ENCODE measurements at places on chromosomes 2 and 18. TPM values are rescaled to one million over a fixed set of nuclear protein-coding genes. Genes with fewer than 3 reads are reported as not detected.
A peak's percentile ranks its signal among the peaks of the same experiment; 100 is the strongest.

ATOH8 gene
- total RNA-seq: 17.7 TPM

GRCh38 chr2:168662651-168663208, 139.7 kb upstream of the NOSTRIN start:
- no peak for DNase-seq

DNA sequence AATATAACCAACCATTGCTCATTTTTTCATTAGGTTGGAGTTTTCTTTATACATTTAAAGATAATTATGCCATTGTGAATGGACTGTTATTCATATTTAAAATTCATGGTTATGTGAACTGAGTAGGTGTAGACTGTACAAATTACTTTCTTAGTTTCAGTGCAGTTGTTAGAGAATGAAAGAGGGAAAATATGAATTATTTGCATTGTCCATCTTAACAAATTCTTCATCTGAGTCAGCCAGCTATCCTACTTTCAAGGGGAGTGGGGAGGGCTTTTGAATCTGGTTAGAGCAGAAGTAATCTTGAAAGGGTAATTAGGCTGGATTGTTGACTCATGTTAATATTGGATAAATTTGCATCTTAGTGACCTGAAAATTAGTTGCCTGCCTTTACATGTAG, 212.0 kb downstream of the MCFD2 start:
- DNase-seq: no peak

HAAO gene
- not detected for total RNA-seq

- DNase-seq: no peak
These were observed 71.6 kb upstream of the SPTBN1 start for GRCh38 chr2:54384301-54385203.

DNA sequence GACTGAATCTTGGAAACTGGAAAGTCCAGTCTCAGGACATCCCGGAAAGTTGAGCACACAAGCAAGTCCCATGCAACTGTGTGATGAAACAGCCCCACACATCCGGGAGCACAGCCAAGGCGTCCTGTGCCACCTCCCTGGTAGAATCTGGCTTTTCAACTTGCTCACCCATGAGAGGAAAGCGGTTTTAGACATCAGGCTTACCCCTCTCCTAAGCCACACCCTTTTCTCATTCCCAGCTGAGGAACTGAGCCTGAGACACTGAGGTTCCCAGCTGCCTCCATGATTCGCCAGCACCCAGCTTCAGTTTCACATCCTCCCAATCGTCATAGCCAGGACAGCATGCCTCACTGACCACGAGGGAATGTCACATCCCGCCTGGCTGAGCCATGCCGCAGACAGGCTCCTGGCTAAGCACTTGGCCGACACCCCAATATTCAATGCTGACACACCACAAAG, 60.3 kb downstream of the STEAP3 start:
- peak; percentile 84 for DNase-seq

CCDC150 gene
- 12.0 TPM for total RNA-seq

GRCh38 chr2:211822686-211823335, 715.8 kb downstream of the ERBB4 start:
- peak; percentile 2 for DNase-seq

DNA sequence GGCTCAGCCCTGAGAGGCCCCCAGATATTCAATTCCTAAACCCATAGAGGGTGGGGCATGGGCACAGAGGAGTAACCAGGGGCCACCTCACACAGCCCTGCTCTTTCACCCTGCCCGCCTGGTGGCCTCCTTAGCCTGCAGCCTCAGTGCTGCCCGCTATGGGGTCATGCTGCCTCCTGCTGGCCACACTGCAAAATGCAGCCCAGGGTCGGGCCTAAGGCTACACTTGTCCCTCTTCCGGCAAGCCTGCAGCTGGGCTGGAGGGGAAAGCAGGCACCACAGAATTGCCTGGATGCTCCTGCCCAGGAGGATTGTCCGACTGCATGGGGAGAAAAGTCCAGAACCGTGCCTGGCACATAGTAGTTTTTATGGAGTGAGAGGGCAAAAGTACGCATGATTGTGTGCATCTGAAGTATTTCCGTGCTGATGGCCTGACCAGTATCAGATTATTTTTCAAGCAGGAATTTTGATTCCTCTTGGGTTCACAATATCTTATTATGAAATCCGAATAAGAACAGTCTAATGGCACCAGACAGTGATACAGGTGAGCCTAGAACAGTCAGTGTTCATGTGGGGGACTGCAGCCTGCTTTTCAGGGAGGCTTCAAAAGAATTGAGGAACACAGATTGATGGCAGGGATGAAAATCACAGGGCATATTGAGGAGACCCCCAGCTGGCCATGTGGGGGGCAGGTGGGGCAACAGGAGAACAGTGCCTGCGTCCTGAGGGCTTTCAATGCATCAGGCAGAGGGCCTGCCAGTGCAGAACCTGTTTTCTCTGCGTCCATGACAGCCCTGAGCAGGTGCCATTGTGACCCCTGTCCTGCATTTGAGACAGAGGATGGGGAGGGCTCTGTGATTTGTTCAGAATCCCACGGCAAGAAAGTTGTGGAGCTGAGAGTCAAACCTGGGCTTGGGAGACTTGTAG, 51.2 kb upstream of the ALPP start:
- DNase-seq: peak; percentile 61

- DNase-seq: no peak
These were observed 90.4 kb upstream of the PARD3B start for GRCh38 chr2:204454672-204455380.

SULT1C2 gene
- 1.0 TPM for total RNA-seq

RAB27B gene
- 1.1 TPM for total RNA-seq

GRCh38 chr2:216299588-216299987, 72.7 kb downstream of the MARCHF4 start:
- DNase-seq: no peak

LDLRAD4 gene
- 0.15 TPM for total RNA-seq

SLC4A3 gene
- 2.3 TPM for total RNA-seq

UGT1A1 gene
- 0.06 TPM for total RNA-seq

GREB1L gene
- 5.7 TPM for total RNA-seq

LBX2 gene
- 1.7 TPM for total RNA-seq

DNA sequence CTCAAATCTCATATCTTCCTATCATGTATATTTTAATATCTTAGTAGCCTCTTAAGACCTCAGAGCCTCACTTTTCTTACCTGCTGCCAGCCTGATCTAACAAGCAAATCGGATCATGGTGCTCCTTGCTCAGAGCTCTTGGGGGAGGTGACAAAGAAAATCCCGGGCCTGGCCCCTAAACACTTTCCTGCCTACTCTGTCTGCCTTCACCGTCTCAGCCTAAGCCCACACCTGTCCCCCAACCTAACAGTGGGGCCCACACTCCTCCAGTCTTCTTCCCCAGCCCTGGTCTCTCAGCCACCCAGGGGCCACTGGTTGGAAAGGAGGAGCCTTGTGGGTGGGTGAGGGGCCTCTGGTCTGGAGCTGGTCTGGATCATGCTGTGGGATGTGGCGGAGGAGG, 207.3 kb downstream of the HAUS1 start:
- no peak for DNase-seq

DNMT3A gene
- 17.7 TPM for total RNA-seq

GCG gene
- not detected for total RNA-seq

GRCh38 chr18:22283397-22283796, 114.0 kb downstream of the GATA6 start:
- DNase-seq: peak; percentile 63

DNA sequence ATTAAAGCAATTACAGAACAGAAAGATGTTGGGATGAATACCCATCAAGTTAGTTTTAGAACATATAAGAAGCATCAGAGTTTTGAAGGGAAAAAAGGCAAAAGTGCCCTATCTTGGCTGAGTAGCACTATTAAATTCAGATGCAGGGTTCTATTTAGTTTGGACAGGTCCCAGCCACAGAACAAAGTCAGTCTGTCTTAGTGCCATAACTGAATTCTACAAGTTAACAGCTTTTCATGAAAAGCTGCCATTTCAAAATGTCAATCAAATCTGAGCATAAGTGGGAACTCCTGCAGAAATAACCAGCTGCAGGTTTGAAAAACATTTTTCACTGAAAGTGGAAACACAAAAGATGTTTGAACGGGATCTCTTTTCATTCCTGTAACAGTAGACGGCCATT, 160.4 kb downstream of the SRBD1 start:
- DNase-seq: no peak

TAF4B gene
- total RNA-seq: 12.3 TPM

COL6A3 gene
- total RNA-seq: 296 TPM

DNA sequence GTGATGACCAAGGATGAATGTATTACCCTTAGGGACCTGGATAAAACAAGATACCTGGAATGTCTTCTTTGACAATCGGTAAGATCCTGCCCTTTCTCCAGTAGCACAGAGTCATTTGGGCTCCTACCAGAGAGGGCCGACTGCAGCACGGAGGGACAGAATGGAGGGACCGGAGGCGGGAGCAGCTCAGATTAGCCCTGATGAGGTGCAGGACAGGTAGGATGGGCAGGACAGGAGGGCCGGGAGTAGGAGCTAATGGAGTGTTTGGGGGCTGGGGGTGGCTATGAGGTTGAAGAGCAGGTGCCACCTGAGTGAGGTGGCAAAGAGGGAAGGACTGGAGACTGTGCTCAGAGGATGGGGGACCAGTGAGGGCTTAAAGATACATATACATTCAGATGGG, 9.9 kb upstream of the PRELID3A start:
- no peak for DNase-seq

SLC9A2 gene
- total RNA-seq: 1.5 TPM

GRCh38 chr2:69122271-69122670, 109.3 kb downstream of the ANTXR1 start:
- DNase-seq: peak; percentile 65

- DNase-seq: no peak
These were observed 30.1 kb upstream of the PID1 start for GRCh38 chr2:229301237-229301636.

- no peak for DNase-seq
These were observed 67.1 kb downstream of the SUMO1 start for GRCh38 chr2:202171241-202171825.

UGT1A5 gene
- 0.34 TPM for total RNA-seq

DNA sequence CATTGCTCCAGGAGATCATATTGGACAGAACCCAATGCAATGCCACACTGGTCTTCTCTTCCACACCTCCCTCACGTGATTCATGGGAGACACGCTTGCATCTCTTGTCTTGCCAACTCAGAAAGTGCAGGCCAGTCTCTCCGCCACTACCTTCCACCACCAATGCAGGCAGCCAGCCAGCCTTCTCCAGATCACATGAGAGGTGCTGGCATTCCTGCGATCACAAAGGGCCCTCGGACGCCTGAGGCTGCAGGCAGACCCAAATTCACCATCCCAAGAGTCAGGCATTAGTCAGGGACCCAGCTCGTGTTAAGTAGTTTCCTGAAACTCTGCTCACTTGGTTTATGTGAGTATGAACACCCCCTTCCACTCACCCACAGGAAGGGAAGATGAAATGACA, 437.0 kb upstream of the ETAA1 start:
- DNase-seq: peak; percentile 1

DSC3 gene
- not detected for total RNA-seq

- no peak for DNase-seq
These were observed 292.6 kb downstream of the SETBP1 start for GRCh38 chr18:44973282-44973681.

DNA sequence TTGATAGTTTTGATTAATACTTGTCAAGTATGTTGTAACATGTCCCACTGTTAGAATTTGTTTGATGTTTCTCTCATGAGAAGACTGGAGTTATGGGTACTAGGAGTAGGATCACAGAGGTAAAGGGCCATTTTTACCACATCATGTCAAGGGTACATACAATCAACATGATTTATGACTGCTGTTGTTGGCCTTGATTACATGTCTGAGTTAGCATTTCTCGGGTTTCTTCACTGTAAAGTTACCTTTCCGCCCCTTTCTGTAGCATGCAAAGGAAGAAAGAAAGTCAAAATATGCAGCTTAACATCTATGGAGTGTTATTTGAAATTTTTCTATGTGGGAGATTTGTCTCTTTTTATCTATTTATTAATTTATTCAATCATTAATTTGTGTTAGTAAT, 1456.4 kb downstream of the SUCLG1 start:
- DNase-seq: no peak

- DNase-seq: no peak
These were observed 1426.9 kb upstream of the ACVR2A start for GRCh38 chr2:146417942-146418341.

TMEM37 gene
- total RNA-seq: not detected

OTX1 gene
- total RNA-seq: not detected

UGT1A6 gene
- total RNA-seq: 1.1 TPM

DNA sequence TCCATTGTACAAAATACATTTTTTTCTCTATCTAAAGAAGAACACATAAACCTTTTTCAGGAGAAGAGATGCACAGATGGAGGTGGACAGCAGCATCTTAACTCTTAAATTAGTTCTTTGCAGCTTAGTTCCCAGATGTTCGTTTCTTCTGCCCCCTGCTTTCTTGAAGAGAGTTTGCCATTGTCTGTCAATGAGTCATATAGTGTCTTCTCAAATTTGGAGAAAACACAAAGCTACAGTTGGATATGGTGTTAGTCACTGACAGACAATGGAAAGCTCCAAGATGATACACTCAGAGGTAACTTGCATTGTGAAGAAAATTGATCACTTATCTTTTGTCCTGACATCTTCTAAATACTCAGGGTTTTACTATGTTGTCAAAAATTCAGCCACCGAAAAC, 48.8 kb upstream of the TMEFF2 start:
- no peak for DNase-seq

HOXD9 gene
- total RNA-seq: 2.5 TPM

DNA sequence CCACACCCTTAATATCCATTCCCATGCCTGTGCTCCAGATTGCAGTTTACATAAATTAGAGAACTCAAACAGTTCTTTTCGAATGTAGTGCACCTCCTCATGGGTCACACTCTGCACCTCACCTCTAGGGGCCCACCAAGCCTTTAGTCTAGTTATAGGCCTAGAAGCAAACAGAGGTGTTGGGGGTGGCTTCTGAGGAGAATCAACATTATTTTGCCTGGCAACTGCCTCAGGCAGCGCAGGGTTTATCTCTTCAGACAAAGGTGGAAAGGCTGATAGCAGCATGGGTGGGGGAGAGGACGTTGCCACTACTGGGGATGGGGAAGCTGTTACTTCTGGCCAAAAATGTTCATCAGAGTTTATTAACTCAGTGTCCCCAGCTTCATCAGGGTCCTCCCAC, 5.0 kb upstream of the GYPC start:
- DNase-seq: no peak

DNA sequence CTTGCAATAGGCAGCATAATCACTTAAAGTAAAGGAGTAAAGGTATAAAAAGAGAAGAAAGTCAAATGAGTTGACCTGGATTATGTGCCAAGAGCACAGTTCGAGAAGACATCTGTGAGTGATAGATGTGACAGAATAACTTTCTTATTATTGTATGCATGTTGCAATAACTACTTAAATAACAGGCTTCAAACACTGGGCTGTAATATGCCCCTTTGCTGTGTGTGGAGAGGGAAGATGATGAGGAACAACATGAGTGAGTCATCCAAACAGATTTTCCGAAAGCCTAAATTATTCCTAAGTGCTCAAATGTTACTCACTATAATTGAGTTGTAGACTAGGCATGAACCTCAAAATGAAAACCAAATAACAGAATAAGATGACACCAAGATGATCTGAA, 328.1 kb downstream of the EXOC6B start:
- no peak for DNase-seq

GRCh38 chr2:224029876-224030275, 9.2 kb downstream of the SERPINE2 start:
- DNase-seq: no peak

TSGA10 gene
- total RNA-seq: 8.2 TPM

All from Daoy (cell line).